Naive thymus-derived CD8-positive, alpha-beta T cell (primary cell): ENCODE measurements at places on chromosomes 13 and 19. TPM values are rescaled to one million over a fixed set of nuclear protein-coding genes. Genes with fewer than 3 reads are reported as not detected.

The AMER2 gene
- not detected for total RNA-seq

The IQCN gene
- total RNA-seq = 8.4 TPM

The BRSK1 gene
- total RNA-seq = 2.9 TPM

The B3GNT3 gene
- not detected for total RNA-seq

The YIF1B gene
- 33.7 TPM for total RNA-seq

The KLK8 gene
- total RNA-seq = not detected
